Activated T-helper 1 cell treated with anti-CD3 and anti-CD28 coated beads, Interleukin-2, amount 50 U/mL, for 16 hours (primary cell): ENCODE measurements at places on chromosomes 11 and 22.
A peak's percentile ranks its signal among the peaks of the same experiment; 100 is the strongest.

GRCh38 chr22:45516923-45517675 lies 14.4 kb downstream of the FBLN1 start:
- DNase-seq, result no peak

DNA sequence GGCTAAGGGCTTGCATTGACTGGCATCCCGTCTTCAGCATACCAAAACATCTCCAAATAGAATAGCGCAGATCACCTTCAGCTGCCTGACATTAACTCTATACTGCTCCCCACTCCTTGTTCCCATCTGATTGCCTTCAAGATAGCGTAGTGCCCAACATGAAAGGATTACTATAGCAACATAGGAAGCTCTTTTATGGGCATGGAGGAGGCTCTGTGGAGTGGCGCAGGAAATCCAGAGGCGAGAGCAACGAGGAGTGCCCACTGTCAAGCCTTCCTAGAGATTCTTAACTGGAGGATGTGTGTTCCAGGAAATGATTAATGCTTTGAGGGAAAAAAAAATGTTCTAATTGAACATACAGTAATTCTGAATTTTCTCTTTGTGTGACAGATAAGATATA lies 213.3 kb downstream of the CADM1 start:
- DNase-seq, result no peak

- DNase-seq, result no peak
Observed at GRCh38 chr11:19763330-19763729, 50.7 kb downstream of the NAV2 start.

- no peak for DNase-seq
Observed at GRCh38 chr11:3826721-3827120, 14.0 kb downstream of the RHOG start.

GRCh38 chr11:67353317-67354074 lies at the start of gene POLD4:
POLD4 (minus strand) TSS chr11:67353546; CDS start chr11:67353399, 147 bp downstream.
- DNase-seq, result peak; percentile 90

DNA sequence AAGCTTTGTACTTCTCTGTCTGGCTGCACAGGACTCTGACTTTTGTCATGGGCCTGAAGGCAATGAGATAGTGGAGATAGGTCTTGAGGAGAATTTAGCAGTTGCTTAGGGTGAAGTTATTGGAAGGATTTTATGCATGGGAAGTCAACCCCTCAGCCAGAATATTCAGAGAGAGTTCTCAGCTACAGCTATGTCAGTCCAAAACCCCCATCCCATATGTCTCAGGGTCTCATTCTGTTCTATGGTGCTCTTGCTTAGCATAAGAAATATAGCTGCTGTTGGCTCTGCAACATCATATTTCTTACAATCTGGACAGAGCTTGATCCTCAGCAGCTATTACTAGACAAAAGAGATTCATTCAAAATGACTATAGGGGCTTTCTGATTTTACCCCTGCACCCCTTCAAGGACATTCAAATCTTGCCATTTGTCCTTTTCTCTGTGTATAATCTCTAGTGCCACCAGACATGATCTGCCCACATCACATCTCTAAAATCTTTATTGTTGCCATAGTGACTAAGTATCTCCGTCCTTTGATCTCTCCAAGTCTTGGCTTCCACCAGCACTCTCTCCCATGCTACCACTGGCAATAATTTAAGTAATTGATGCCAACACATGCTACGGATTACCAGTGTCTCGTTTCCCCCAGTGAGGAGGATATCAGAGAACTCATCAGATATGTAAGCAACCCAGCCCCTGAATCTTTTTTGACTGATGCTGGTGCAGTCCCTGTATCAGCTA lies 327.1 kb upstream of the ISX start:
- DNase-seq, result no peak

GRCh38 chr11:111843661-111844060 lies 27.7 kb downstream of the ALG9 start:
- no peak for DNase-seq

- DNase-seq, result peak; percentile 57
Observed at GRCh38 chr22:19970479-19971275, 29.1 kb upstream of the TXNRD2 start.

DNA sequence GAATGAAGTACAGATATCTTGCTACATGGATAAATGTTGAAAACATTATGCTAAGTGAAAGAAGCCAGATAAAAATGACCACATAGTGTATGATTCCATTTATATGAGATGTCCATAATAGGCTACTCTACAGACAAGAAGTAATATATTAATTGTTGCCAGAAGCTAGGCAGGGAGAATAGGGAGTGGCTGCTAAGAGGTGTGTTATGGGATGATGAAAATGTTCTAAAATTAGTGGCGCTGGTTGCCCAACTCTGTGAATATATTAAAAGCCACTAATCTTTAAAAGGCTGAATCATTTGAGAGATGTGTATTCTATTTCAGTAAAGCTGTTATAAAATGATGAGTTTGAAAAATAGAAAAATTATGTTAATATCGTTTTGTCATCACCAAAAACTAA lies 144.4 kb downstream of the NCAM1 start:
- DNase-seq, result no peak

- DNase-seq, result no peak
Observed at GRCh38 chr11:31810779-31811647, at the start of gene PAX6. PAX6 (minus strand) TSS chr11:31811322; CDS start chr11:31806411, 4,911 bp downstream.

DNA sequence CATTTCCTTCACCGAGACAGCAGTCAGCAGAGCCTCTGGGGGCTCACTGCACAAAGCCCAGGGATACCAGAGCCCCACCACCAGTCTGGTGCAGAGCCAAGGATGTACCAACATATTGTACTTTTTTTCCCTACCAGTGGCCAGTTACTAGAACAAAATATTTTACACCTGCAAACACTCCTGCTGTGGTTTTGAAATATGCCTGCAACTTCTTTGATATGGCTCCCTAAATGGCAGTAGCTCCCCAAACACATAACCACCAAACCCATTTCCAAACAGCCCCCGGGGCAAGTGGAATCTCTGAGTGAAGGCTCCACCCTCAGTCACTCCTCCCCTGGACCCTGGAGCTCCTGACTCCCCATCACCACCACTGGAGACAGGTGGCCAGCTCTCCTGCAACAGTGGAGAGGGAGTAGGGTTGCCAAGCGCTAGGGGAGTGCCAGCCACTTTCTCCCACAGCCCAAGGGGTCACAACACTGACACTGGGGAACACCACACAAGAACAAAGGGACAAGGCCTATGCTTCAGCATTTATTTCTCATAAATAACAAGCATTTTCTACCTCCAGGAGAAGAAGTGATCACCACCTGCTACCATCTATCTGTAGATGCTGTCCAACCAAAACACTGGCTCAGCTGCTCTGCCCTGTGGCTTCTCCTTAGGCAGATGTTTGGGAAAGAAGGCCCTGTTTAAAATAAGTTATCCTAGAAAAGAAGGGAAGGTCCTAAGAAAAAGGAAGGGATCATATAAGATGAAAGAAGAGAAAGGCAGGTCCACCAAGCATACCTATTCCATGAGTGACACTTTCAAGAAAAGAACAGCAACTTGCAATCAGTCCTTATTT lies 15.1 kb downstream of the DGCR2 start:
- no peak for DNase-seq

GRCh38 chr11:27458182-27458581 lies 14.4 kb downstream of the LGR4 start:
- DNase-seq, result no peak

DNA sequence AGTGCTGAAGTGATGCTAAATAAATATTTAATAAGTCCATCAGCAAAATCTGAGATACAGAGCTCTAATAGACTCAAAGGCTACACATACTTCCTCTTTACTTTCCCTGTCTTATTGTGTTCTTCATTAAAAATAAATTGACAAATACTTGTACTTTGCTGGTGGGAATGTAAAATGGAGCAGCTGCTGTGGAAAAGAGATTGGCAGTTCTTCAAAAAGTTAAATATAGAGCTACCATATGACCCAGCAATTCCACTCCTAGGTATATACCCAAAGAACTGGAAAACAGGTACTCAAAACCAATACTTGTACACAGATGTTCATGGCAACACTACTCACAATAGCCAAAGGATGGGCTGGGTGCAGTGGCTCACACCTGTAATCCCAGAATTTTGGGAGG lies 76.0 kb downstream of the RBFOX2 start:
- DNase-seq, result no peak

DNA sequence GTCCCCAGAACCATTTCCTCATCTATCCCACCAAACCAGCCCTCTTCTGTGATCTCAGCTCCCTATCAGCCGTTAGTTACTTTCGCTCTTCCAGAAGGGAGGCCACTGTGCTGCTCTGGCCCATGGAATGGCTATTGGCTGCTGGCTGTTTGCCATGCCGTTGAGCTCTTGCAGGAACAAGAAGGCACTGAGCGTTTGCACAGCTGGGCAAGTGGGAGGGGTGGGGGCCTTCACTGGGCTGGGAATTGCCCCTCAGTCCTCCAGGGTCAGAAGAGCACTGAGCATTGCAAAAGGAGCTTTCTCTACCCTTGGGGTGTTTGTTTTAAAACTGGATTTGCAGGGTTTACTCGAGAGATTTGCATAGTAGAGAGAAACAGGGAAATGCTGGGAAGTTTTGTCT lies 129.0 kb upstream of the PARVA start:
- no peak for DNase-seq

DNA sequence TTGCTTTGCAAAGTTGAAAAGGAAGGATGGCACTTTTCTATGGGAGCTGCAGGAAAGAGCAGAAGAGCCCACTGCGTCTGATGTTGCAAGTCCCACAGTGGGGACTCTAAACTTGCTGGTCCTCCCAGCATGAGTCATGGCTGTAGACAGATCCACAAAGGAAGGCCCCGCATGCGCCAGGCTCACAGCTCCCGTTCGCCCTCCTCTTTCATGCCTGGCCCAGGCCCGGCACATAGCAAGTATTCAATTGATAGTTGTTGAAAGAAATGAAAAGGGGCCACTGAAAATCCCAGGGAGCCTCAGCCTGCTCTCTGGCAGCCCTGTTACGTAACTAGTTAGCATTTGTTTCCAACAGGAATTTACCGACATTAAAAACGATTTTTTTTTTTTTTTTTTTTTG lies 18.9 kb downstream of the AP1B1 start:
- DNase-seq, result no peak

DNA sequence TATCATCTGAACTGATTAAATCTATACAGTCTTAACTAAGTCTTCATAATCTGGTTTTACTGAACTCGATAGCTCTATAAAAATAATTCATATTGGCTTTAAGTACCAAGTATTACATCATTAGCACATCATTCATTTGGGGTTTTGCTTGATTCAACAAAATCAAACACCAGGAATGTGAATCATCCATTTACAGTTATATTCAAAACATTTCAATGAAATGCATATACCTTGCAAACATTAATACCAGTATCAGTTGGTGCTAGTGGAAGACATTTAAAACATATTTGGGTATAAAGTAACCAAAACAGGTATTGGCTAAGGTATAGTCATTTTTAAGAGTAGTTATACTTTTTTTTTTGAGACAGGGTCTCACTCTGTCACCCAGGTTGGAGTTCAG lies 12.2 kb upstream of the CCDC89 start:
- DNase-seq, result no peak

DNA sequence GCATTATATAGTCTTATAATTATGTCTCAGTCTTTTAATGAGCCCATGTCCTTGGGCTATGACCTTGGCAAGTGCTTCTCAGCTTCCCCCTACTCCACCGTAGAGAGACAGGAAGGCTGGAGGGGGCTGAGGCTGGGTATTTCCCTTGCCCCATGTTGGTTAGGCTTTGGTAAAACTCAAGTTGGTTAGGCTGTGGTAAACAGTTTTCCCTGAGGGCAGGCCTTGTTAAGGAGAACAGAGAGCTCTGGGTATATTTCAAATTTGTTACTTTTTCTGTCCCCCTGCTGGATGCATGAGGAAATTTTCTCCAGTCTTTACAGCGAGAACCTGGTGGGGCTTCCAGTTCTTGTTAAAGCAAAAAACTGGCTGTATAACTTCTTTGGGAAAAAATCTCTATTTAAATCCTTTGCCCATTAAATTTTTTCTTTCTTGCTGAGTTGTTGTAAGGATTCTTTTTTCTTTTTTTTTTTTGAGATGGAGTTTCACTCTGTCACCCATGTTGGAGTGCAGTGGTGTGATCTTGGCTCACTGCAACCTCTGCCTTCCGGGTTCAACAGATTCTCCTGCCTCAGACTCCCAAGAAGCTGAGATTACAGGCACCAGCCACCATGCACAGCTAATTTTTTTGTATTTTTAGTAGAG lies 12.2 kb upstream of the DCHS1 start:
- no peak for DNase-seq

DNA sequence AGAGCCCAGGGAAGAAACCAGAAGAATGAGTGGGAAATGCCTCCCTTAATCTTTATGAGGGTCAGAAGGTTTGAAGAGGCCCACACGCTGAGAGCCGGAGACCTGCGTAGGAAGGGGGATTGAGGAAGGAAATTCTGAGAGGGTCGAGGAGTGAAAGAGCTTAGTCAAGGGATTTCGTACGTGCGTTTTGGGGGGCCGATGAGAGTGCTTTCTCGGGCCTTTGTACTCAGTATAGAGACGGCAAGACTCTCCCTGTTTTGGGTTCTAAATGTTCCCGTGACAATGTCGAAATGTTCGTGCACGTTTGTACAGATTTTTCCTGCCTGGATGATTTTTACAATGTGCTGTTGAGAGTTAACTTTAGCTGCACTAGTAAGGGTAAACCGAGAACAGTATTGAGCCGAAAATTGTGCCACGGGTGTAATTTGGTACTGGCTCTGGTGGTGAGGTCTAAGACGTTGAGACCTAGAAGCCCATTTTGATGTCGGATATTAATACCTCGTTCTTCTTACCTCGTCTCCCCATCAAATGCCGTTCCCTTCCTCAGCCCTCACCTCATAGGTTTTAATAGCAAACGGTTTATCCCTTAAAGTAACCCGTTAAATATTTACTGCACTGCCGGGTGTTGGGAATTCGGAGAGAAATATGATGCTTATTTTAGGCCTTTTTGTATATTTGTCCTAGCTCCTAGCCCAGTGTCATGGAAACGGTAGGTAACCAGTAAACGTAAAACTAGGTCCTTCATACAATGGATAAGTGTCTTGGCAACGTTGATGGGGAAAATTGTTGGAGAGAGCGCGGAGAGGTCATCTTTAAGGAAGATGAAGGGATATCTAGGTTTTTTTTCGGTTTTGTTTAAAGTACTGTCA lies 734 bp downstream of the C11orf58 start:
- no peak for DNase-seq
